WTC11 (cell line): ENCODE measurements at places on chromosomes 11 and 22. TPM values are rescaled to one million over a fixed set of nuclear protein-coding genes. Genes with fewer than 3 reads are reported as not detected.

DNA sequence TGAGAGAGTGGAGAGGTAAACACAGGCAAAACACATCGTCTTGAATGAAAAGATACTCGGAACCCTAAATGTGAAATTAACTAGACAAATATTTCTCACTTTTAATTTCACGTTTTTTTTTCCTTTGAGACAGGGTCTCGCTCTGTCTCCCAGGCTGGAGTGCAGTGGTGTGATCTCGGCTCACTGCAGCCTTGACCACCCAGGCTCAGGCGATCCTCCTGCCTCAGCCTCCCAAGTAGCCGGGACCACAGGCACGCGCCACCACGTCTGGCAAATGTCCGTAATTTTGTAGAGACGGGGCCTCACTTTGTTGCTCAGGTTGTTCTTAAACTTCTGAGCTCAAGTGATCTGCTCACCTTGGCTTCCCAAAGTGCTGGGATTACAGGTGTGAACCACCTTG lies 7.4 kb upstream of the SHANK3 start:
- DNase-seq, result no peak

Gene PNPLA5
- total RNA-seq, result 5.3 to 5.9 TPM (median 5.3 TPM) in 3 replicates

GRCh38 chr22:25419247-25420113 lies 145.0 kb upstream of the GRK3 start:
- no peak for DNase-seq

GRCh38 chr11:27287205-27287604 lies 75.8 kb downstream of the CCDC34 start:
- no peak for DNase-seq

Gene ZNF215
- total RNA-seq, result 13.8 to 15.8 TPM (median 14.1 TPM) in 3 replicates

DNA sequence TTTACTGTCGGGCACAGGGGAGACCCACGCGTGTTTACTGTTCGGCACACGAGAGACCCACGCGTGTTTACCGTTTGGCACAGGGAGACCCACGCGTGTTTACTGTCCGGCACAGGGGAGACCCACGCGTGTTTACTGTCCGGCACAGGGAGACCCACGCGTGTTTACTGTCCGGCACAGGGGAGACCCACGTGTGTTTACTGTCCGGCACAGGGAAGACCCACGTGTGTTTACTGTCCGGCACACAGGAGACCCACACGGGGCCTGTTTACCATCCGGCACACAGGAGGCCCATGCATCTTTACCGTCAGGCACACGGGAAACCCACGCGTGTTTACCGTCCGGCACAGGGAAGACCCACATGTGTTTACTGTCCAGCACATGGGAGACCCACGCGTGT lies 525.1 kb downstream of the BRD1 start:
- no peak for DNase-seq

- DNase-seq, result no peak
Observed at GRCh38 chr11:67344264-67344663, 9.1 kb downstream of the POLD4 start.

Gene RTN4RL2
- 13.8 to 15.5 TPM (median 14.3 TPM) in 3 replicates for total RNA-seq

GRCh38 chr22:21942407-21943343 lies 10.0 kb downstream of the PPM1F start:
- no peak for DNase-seq

DNA sequence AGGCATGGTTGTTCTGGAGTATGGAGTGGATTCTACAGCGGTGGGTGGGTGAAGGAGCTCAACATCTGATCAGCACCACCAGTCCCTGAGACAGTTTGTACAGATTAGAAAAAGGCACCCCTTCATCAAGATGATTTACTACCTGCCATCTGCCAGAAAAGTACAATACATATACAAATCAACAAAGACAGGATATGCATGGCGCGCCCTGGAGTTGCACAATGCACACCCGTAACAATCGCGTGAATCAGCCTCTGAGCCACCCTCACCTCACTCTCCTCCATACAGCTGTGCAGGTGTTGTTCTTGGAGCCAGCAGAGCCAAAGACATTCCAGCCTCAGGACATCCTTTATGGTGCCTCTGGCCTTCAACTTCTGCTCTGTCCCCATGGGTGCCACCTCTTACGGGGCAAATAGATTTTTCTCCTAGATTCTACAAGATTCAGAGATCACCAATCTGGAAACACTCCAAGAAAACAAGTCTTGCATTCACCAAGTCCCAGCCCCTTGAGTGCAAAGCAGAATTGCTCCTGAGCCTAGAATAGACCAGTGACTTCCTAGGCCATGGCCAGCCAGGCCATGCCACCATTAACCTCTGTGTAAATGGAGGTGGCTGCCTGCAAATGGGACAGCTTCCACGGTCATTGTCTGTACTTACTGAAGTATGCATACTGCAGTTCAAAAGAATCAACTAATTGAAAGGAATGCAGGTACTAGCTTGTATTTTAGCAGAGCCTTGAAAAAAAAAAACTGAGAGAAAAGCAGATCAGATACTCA lies 490.9 kb downstream of the SOX6 start:
- no peak for DNase-seq

DNA sequence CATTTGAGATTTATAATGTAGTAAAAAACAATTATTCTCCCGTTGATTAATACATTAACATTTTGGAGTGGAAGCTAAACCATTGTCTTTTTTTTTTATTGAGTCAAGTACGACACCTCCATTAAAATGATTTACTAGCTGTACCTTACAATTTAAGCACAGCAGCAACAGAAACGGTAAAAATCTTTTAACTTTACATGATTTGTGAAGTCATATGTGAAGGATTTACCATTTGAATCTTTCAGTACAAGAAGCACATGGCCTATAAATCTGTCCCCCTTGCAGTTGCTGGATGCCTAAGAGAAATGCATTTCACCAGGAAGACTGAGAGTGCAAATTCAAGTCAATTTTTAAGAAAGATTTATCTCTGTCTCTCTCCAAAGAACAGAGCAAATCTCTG lies 324.6 kb downstream of the CADM1 start:
- DNase-seq, result no peak

Gene DAGLA
- 3.1 to 3.4 TPM (median 3.4 TPM) in 3 replicates for total RNA-seq

Gene BEST1
- 0.17 to 0.32 TPM (median 0.21 TPM) in 3 replicates for total RNA-seq

GRCh38 chr22:41028841-41029240 lies 63.6 kb upstream of the EP300 start:
- no peak for DNase-seq

DNA sequence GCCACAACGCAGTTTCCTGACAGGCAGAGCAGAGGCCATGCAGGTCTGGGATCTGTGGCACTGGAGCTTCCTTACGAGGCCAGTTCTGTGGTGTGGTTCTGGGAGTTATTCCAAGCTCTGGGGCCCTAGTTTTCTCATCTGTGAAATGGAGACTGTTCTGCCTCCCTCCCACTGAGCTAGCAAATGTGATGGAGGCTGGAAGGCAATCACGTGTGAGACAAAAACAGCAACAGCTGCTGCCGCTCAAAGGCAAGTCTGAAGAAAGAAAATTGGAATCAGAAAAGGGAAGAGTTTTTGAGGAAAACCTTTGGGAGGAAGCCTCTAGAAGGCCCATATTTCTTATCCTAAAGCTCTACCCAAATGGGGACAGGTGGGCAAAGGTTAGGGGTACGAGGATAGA lies 8.3 kb upstream of the RIC3 start:
- DNase-seq, result no peak

GRCh38 chr11:17314232-17314547 lies 37.4 kb upstream of the NCR3LG1 start:
- no peak for DNase-seq

Gene EXPH5
- total RNA-seq, result 8.1 to 11.2 TPM (median 9.2 TPM) in 3 replicates

- DNase-seq, result no peak
Observed at GRCh38 chr11:72179804-72180396, 12.0 kb upstream of the FOLR1 start.

- no peak for DNase-seq
Observed at GRCh38 chr11:118909619-118910308, 16.0 kb downstream of the BCL9L start.

DNA sequence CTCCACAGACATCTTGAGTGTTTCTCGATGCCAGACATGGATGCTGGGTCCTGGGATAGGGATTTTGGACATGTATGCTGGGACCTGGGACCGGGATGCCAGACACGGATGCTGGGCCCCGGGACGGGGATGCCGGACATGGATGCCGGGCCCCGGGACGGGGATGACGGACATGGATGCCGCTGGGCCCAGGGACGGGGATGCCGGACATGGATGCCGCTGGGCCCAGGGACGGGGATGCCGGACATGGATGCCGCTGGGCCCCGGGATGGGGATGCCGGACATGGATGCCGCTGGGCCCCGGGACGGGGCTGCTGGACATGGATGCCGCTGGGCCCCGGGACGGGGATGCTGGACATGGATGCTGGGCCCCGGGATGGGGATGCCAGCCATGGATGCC lies 97.1 kb upstream of the NNMT start:
- no peak for DNase-seq

DNA sequence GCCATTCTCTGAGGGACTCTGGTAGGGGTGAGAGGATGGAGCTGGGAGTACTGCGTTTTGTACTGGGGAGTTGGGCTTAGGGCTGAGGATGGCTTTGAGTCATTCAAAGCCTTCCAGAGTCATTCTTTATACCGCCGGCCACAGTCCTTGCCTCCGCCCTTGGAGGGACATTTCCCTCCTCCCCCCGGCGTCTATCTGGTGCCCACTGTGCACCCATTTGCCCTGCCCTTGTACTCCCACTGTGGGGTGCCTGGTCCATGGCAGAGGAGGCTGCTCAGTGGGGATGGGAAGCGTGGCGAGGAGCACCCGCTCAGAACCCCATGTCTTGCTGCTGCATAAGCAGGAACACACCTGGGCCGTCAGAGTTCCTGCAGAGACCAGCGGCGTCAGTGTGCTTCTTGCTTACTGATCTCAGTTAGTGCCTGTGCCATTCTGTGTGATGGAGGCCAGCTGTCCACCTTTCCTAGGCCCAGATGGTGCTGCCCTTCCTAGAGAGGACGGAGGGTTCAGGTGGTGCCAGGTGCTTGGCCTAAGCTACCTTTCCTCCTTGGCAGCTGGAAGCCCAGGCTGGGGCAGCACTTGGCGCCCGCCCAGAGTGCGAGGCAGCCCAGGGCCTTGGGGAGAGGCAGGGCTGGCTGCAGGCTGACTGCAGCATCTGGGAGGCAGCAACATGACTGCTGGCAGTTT lies 23.3 kb upstream of the TMEM191C start:
- DNase-seq, result peak; percentile 13

Gene WNT7B
- total RNA-seq, result 0.18 to 0.33 TPM (median 0.23 TPM) in 3 replicates

- DNase-seq, result no peak
Observed at GRCh38 chr22:37353839-37354238, 71.5 kb downstream of the CYTH4 start.

Gene OR52D1
- not detected in 3 replicates for total RNA-seq

- no peak for DNase-seq
Observed at GRCh38 chr11:69945157-69945556, 125.9 kb upstream of the FGF3 start.

Gene DGCR8
- total RNA-seq, result 39.5 to 55.0 TPM (median 41.2 TPM) in 3 replicates
